Stimulated activated CD8-positive, alpha-beta memory T cell treated with anti-CD3 and anti-CD28 coated beads, Interleukin-15, amount 100 ng/mL, for 48 hours (primary cell): ENCODE measurements at places on chromosomes 13 and 19.

DNA sequence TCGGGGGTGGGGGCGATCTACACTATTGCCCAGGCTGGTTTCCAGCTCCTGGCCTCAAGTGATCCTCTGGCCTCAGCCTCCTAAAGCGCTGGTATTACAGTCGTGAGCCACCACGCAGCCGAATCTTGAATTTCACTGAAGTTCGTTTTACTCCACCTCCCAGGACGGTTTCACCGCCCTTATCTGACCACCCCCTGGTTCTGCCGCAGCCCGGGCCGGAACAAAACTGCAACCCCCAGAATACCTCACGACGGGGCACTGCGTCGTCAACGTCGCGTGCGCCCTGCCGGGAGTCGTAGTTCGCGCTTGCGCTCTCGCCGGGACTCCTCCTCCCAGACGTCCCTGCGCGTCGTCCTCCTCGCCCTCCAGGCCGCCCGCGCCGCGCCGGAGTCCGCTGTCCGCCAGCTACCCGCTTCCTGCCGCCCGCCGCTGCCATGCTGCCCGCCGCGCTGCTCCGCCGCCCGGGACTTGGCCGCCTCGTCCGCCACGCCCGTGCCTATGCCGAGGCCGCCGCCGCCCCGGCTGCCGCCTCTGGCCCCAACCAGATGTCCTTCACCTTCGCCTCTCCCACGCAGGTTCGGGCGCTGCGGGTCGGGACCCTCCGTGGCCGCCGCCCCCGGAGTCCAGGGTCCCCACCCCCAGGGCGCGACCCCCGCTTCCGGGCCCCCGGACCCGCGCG is at the start of gene ATP5F1D:
Gene ATP5F1D, plus strand, starts transcription at position 335 of the 679 bp plus-strand sequence. Its CDS starts 100 bp downstream, at position 435.
- peak; percentile 92 for DNase-seq

- DNase-seq, result no peak
Measured at GRCh38 chr19:47381653-47382279, 32.7 kb downstream of the DHX34 start.

DNA sequence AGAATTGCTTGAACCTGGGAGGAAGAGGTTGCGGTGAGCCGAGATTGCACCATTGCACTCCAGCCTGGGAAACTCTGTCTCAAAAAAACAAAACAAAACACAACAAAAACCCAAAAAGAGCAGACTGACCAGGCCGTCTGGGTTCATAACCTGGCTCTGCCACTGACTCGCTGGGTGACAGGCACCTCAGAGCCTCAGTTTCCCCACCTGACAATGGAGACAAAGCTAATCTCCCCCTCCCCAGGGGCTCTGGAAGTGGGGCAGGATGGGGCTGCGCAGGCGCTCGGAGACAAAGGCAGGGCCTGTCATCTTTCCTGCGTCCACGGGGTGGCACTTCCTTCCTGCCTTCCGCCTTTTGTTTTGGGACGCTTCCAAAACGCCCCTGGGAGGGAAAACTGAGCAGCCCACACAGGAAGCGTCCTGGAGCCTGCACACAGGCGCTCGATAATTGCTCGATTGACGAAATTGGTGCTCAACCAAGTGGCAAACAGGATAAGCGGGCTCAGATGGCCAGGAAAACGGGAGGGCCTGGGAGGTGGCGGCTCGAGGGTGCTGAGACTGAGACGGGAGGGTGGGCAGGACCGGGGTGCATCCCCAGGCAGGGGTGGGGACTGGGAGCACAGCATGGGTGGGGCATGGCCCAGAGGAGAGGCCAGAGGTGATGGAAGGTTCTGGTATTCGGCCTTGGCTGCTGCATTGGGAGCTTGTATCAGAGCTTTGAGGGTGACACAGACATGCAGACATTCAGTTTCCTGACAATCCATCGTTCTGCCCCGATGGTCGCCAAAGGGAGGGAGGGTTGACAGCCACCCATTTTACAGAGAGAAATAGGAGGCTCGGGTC is 17.8 kb downstream of the SPC24 start:
- no peak for DNase-seq

GRCh38 chr19:49148784-49149651 is 6.2 kb downstream of the HRC start:
- DNase-seq, result peak; percentile 71

- DNase-seq, result no peak
Measured at GRCh38 chr13:29884671-29885430, 34.4 kb upstream of the UBL3 start.

DNA sequence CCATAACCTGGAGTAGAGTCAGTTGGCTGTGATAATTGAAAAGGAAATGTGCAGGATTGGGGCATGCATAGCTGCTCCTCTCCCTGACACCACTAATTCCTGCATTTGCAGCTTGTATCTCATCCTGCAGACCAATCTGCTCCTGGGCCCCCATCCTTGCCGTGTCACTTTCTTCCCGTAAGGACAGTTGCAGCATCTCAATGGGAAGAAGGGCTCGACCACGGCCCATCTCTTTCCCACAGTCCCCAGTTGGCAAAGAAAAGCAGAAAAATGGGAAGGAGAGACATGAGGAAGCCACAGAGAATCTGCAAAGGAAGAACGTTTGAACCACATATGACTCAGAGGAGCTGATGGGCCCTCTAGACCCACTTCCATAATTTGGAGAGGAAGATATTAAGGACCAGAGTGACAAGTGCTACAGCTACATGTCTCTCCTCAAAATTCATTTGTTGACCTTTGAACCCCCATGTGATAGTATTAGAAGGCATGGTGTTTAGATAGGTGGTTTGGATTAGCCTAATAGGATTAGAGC is 1.8 kb upstream of the SIGLEC12 start:
- no peak for DNase-seq

DNA sequence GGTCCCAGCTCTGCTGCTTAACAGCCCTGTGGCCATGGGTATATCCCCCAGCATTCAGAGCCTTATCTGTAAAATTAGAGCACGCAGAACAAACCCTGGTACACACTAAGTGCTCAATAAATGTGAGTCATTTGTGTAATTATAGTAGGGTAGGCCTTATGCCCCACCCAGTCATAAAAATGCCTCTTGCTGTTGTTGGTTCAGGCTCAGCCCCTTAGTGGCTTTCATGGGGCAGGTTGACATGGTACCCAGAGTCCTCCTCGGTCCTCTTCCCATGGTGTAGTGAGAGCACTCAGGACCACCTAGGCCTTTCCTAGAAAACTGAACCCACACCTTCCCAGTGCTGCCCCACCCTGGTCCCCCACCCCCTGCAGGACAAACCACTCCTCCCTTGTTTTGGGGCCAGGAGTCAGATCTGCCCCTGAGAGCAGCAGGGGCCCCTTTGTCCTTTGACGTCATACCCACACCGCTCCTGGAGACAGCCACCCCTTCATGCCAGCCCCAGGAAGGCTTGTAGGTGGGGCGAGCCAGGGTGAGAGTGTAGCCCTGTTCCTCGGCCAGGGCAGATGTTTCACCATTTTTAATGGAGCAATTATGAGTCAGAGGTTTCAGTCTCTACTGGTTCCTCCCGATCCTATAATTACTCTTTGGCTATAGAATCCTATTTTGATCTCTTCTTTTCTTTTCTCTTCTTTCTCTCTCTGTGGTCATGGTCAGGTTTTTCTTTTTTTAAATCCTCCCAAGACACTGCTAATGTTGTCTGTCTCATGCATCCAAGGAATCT is 36.8 kb downstream of the ACTN4 start:
- DNase-seq, result no peak

GRCh38 chr13:40564342-40565001 is 102.0 kb downstream of the FOXO1 start:
- DNase-seq, result no peak

GRCh38 chr13:44868397-44868796 is 120.9 kb downstream of the NUFIP1 start:
- DNase-seq, result peak; percentile 24

GRCh38 chr13:41060724-41061074 is 610 bp upstream of the WBP4 start:
- peak; percentile 83 for DNase-seq

- DNase-seq, result no peak
Measured at GRCh38 chr13:112118451-112119064, 51.6 kb downstream of the SOX1 start.

GRCh38 chr13:85652491-85652890 is 146.7 kb downstream of the SLITRK6 start:
- no peak for DNase-seq

DNA sequence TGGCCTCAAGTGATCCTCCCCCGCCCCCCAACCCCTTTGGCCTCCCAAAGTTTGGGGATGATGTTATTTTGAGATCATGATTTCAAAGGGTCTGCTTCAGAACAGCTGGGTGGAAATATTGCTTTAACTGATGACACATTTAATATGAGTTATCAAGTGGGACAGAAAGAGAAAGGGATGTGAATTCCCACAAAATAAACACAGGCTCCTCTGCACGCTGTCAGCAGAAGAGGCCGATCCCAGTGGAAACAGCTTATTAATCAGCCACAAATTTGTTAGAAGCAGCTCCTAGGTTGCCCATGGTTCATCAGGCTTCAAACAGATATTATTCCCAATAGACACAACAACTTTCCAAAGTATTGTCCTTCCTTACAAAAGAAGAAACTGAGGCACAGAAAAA is 4.7 kb downstream of the DCLK1 start:
- DNase-seq, result no peak

GRCh38 chr13:93925990-93926389 is 553.5 kb downstream of the DCT start:
- DNase-seq, result no peak

- DNase-seq, result peak; percentile 72
Measured at GRCh38 chr19:18007917-18008673, at the start of gene ARRDC2. Gene ARRDC2 (plus strand): TSS chr19:18008170. CDS start chr19:18008311, 141 bp downstream.

DNA sequence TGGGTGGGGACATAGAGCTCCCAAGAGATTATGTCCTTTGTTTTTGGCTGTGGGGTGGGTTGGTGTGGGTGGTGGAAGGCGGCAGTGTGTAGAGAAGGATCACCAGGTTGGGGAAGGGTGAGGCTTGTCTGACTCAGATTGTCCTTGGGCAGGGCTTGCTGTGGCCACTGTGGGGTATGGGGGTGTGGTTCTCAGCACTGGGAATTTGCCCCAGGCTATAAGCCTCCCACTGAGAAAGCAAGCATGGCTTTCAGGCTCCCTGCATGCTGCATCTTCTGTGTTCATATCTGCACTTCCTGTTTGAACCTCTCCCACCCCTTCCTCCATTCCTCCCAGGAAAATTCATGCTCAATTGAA is 34.9 kb downstream of the DNAJC15 start:
- no peak for DNase-seq

GRCh38 chr19:14418856-14419105 is 360 bp downstream of the DDX39A start:
- DNase-seq, result peak; percentile 78

GRCh38 chr13:27404680-27405079 is 19.7 kb upstream of the GTF3A start:
- DNase-seq, result no peak

- no peak for DNase-seq
Measured at GRCh38 chr13:76647550-76647949, 238.7 kb downstream of the KCTD12 start.

GRCh38 chr13:113296823-113297369 is at the start of gene LAMP1:
Gene LAMP1 (plus strand): TSS chr13:113297239. CDS start chr13:113297435, 196 bp downstream.
- DNase-seq, result peak; percentile 99

GRCh38 chr19:21835429-21835809 is 563 bp downstream of the ZNF43 start:
- no peak for DNase-seq

- DNase-seq, result no peak
Measured at GRCh38 chr13:73231471-73231870, 172.7 kb downstream of the KLF5 start.

GRCh38 chr19:49613374-49613773 is 22.4 kb downstream of the PRR12 start:
- DNase-seq, result no peak

DNA sequence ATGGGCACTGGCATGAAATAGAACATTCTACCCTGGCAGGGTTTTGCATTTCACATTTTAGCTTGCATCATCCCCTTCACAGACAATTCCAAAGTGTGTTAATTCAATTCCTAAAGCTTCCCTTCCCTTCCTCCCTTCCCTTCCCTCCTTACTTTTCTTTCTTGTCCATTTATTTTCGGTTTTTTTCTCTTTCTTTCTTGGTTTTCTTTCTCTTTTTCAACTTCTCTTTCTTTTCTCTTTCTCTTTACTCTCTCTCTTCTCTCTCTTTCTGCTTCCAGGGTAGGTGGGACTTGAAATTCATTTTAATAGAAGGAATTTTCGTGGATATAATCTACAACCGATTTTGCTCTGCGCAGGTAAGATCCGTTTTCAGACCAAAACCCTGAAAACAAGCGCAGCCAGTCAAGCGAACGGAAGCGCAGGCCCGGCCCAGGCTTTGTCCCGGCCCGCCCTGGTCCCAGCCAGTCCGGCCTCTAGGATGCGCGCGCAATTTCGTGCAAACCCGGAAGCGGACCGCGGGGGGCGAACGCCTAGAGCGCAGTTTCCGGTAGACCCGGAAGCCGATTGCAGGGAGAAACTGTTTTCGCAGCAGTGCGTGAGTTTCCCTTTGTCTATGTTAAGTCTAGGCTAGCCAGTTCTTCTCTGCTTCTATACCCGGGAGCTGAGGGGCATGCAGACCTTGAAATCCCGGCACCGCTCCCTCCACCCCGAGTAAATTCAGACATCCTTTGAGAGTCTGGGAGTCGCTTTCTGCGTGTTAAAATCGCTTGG is at the start of gene ZNF528:
Gene ZNF528, plus strand, starts transcription at position 540 of the 771 bp plus-strand sequence. CDS start 4,165 bp downstream, outside the sequence.
- DNase-seq, result peak; percentile 89

GRCh38 chr13:99916366-99917103 is 55.0 kb downstream of the ZIC5 start:
- DNase-seq, result no peak

- no peak for DNase-seq
Measured at GRCh38 chr13:96539791-96540190, 449.9 kb downstream of the HS6ST3 start.

- no peak for DNase-seq
Measured at GRCh38 chr19:55778331-55778730, 9.4 kb downstream of the RFPL4AL1 start.
